ENCODE measurements at places on chromosomes 2 and 18.

DNA sequence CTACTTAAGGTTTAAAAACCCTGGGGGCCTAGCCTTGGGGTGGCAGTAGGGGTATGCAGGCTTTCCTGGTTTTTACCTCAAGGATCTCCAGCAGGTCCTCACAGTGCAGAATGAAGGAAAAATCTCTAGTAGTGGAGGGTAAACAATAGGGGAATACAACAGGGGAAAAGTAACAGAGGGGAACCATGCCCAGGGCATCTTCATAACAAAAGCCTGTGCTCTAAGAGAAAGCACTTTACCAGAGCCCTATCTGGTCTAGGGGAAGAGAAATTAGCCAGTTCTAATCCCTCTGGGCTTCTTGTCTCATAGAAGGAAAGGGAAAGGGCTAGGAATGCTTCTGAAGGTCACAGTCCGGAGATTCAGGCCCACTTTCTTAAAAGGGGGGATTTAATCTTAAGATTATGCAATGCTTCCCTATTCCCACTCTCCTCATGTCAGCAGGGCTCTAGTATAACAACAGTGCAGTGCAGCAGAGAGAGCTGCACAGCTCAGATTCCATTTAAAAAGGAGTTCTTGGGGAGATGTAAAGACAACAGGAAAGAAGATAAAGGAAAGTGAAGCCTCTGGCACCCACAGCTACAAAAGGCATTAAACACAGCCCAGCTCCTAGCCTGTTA is 149.0 kb upstream of the CYP1B1 start:
- DNase-seq = no peak

GRCh38 chr2:52084759-52085158 is 1052.8 kb upstream of the NRXN1 start:
- DNase-seq = no peak

GRCh38 chr2:10482460-10482859 is 34.3 kb upstream of the ODC1 start:
- DNase-seq = no peak

- no peak for DNase-seq
Observed at GRCh38 chr18:75775121-75775520, 347.6 kb upstream of the SMIM21 start.

DNA sequence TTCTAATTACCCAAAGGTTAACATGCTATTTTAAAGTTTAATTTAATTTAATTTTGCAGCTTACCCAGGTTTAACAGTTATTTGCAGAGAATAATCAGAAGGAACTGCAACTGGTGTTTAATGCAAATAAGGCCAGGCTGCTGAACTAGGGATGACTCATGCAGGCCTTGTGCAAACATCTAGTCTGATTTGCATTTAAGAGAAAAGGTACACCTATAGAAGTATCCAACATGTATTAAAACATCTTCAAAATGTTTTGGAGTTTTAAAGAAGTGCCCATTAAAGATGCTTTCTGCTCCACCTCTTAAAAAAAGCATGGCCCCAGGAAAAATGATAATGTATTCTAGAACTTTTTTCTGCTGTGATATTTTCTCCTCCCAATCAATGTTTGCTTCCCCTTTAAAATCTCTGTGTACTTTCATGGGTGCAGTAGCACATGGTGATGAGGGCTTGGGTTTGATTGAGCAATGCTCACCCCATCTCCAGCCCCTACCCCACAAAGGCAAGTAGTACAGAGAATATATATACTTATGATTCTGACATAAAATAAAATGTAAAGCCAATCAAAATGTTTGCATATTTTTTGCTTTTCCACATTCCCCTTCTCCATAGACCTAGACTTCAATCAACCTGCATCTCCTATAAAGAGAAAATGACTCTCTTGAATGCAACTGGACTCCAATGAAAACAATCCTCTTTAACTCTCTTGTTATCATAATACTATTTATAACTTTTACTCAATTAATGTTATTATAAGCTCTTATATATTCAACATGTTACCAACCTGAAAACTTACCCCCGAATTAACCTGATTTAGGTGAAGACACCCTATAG is 54.1 kb downstream of the ATP8B1 start:
- peak; percentile 64 for DNase-seq

DNA sequence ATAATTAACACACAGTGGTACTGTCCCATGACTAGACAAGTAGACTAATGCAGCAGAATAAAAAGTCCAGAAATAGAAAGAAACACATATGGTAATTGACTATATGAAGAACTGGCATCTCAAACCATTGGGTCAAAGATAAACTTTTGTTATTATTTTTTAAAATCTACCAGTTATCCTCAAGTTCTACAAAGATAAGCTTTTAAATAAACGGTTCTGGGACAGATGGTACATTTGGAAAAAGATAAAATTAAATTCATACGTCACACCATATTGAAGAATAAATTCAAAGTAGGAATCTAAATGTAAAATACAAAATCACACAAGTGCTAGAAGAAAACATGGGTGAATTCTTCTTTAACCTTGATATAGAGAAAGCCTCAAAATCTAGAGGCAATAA is 37.6 kb upstream of the PLEKHM3 start:
- no peak for DNase-seq

DNA sequence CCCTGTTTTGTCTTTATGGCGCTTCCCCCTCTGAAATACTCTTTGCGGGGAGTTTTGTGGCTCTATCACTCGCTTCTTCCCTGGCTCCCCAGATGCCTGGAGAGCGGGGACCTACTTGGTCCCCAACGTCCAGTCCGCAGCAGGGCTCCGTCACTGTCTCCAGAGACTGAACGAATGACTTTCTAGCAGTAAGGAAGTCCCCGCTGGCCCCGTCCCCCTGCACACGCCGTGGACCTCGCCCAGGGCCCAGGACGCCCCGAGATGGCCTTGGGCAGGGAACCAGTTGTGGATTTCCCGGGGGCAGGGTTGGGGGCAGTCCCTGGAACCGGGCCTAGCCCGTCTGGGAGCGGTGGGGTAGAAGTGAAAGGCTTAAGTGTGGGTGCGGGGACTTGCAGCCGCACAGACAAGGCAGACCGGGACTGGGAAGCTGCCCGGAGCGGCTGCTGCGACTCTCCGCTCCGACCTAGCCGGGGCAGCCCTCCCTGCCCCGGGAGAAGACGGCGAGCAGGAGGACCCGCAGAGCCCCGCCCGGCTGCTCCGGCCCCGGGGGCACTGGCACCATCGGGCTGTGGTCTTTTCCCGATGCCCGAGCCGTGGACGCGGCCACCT is 821 bp upstream of the EPHA4 start:
- DNase-seq = peak; percentile 29

GRCh38 chr2:174445248-174445647 is 41.6 kb downstream of the GPR155 start:
- DNase-seq = no peak

DNA sequence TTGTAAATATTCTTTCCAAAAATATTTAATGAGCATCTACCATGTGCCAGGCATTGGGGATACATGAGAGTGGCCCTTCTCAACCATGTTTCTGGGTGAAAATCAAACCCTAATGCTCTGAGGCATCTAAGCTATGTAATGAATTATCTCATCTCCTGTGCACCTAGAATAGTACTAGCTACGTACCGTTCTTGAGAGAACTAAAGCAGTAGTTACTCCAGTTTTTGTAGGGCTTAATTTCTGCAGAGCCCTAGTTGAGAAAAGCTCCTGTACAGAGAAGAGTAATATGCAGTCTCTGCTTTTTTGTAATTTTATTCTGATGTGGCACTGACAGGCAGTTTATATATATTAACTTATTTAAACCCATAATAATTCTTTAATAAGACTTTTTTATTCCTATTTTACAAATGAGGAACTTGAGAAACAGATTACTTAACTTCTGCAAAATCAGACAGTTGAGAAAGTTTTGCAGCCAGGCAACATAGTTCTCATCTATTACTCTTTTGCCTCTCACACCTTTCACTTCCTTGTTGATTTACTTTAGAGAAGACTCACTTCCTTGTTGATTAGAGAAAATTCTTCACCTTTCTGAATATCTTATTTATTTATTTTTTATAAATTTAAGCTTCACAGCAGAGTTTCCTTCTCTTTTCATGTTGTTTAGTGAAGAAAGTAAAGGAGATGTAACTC is 3.1 kb downstream of the SPOPL start:
- peak; percentile 68 for DNase-seq

DNA sequence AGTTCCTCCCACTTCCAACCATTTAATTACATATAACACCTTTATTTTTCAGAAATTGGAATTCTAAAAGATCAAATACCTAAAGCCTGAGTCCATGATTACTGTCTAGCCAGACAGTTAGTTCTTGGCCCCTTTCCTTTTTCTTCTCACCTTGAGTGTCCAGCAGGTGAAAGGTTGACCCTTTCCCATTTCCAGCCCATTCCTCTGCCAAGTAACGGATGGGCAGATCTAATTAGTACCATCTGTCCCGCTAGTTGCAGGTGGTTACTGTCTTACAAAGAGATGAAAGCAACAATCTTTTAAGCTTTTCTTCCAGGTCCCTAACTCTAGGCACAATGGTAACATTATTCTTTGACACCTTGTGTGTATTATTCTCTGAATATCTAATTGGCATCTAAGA is 506.7 kb downstream of the ARHGAP15 start:
- no peak for DNase-seq

DNA sequence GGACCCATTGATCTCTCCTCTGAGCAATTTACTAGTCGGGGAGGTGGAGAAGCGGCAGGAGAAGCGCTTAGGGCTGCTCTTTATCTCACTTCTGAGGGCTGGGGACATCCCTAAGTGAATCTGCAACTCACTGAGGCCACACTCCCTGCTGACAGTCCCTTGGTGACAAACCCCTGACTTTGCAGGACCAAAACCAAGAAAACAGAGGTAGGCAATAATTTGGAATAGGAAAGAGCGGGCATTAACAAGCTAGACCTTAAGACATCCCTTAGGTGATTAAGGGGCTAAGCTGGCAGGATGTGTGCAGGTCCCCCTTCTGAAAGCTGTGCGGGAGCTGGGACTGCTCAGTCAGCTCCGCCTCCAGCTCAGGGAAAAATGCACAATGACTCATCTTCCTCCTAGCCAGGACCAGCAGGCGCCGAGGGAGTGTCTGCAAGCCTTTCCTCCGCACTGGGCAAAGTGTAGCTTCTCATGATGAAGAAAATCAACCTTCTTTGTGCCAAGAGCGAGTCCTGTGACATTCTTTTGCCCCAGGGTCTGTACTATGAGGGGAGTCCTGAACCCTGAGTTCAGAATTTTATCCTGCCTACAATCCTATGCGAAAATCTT is 63.3 kb downstream of the BOD1L2 start:
- peak; percentile 41 for DNase-seq

All from suppressor macrophage treated with lipopolysaccharide for 4 hours (primary cell).